Osteocyte (in vitro differentiated cells): ENCODE measurements at places on chromosomes 4 and X.

DNA sequence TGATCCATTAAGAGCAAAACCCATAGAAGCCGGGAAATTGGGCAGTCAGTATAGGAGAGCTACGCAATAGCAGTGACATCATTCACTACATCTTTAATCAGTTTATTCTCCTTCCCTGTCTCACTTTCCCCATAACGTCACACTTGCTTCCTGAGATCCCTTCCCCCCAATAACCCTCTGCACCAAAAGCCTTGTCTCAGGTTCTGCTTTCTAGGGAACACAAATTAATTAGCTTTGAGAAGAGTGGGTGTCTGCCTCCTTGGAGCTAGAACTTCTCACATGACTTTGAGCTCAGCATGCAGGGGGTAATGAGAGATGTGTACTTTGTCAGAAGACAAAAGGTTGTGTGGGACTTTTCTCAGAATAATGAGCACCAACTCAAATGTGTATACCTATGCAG, 128.3 kb upstream of the MAOA start:
- DNase-seq = no peak

DNA sequence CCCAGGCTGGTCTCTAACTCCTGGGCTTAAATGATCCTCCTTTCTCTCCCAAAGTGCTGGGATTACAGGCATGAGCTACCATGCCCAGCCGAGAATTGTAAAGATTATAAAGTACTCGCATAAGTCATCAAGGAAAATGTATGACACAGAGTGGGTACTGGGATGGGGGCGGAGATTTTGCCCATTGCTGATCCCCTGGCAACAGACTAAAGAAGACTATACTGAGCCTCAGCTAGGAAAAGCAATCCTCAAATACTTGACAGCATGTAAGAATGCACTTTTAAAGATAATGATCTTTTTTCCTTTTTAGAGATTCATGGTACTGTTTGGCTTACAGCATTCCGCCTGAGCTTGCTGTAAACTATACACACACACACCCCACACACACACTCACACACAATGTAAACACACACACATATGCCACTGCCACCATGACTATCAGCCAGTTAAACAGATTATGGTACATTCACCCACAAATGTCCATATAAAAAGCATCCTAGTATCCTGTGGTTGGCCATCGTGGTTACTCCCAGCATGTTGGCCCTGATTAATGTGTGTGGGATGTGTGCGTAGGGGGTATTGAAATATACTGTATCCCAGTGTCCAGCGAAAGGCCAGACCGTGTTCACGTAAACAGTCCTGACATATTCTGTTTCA, 113.0 kb downstream of the AMELX start:
- DNase-seq = no peak

DNA sequence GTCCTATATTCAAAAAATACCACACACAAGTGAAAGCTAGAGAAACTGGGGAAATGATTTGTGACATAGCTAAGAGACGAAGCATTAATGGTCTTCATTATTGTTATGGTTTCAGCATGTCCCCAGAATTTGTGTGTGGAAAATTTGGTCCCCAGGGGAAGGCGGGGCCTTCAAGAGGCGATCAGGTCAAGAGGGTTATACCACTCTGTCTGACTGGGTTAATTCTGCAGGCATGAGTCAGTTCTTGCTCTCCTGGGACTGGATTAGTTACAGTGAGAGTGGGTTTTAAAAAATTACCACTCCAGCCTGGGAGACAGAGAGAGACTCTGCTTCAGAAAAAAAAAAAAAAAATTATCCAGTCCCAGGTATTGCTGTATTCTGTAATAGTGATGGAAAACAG, 2.1 kb upstream of the MTNR1A start:
- no peak for DNase-seq

DNA sequence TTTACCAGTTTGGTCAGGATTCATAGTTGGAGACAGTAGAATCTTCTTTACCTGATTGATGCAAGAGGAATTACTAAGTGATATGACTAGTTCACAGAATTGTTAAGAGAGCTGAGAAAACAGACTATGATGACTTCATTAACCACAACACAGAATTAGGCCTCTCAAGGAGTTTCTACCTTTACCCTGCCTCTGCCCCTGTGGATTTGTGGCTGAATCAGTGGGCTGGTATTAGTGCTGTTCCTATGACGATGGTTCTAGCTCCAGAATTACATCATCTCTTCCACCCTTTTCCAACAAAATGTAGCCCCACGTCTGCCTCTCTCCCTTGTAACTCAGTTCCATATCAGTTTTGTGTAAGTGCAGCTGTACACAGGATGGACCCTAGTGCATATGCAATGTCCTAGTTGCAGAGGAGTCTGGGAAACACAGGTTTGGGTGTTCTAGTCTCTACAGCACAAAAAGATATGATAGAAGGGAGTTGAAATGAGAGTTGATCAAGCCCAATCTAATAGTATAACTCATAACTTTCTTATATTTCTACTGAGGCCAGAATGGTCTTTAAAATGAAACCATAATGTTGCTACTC, 99.3 kb downstream of the ANXA5 start:
- DNase-seq = no peak

GRCh38 chr4:86521373-86521969, 72.6 kb upstream of the PTPN13 start:
- no peak for DNase-seq

DNA sequence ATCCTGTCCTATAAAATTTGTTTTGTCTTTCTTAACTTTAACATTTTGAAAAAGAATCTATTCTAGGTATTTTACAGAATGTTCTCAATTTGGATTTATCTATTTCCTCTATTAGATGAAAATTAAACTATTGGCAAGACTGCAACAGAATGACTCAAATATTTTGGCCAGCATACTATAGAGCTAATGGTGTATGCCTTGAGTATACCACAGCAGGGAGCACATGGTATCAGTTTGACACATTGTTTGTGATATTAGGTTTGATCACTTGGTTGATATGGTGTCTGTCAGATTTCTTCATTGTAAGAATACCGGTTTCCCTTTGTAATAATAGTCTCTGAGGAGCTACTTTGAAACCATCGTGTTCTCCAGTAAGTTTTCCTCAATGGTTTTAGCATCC, 87.8 kb upstream of the NPNT start:
- no peak for DNase-seq

DNA sequence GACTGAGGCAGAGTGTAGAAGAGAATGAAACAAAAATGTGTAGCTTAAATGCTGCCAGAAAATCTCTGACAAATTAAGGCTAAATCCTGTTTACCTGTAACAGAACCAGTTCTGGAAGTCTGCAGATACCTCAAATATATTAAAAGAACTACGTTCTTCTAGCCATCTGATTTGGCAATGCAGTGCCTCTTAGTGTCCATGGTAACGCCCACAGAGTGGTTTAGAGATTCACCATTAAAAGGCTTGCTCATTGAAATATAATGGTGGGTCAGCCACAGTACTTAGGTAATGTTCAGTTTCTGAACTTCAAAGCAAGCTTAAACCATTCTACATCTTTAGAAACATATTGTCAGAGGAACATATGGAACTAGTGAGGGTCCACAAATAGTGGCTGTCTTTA, 23.2 kb upstream of the LUZP4 start:
- DNase-seq = no peak

GRCh38 chr4:60663769-60664168, 536.4 kb upstream of the ADGRL3 start:
- DNase-seq = no peak

GRCh38 chr4:100590325-100590724, 72.5 kb upstream of the EMCN start:
- DNase-seq = no peak

DNA sequence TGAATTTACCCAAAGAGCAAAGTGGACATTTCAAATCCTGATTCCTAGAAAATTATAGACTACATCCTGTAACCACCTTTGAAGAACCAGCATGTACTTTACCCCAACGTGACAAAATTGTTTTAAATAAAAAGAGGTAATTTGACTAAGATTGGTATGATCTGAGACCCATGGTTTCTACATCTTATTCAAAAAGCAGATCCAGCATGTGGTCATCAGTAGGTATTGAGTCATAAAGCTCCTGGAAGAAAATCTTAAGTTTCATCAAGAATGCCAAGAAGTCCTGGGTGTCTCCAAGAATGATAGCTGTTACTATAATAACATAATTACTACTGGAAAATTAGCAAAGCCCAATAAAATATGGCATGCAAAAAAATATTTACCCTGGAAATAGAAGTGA, 61.8 kb downstream of the NFKB1 start:
- no peak for DNase-seq

DNA sequence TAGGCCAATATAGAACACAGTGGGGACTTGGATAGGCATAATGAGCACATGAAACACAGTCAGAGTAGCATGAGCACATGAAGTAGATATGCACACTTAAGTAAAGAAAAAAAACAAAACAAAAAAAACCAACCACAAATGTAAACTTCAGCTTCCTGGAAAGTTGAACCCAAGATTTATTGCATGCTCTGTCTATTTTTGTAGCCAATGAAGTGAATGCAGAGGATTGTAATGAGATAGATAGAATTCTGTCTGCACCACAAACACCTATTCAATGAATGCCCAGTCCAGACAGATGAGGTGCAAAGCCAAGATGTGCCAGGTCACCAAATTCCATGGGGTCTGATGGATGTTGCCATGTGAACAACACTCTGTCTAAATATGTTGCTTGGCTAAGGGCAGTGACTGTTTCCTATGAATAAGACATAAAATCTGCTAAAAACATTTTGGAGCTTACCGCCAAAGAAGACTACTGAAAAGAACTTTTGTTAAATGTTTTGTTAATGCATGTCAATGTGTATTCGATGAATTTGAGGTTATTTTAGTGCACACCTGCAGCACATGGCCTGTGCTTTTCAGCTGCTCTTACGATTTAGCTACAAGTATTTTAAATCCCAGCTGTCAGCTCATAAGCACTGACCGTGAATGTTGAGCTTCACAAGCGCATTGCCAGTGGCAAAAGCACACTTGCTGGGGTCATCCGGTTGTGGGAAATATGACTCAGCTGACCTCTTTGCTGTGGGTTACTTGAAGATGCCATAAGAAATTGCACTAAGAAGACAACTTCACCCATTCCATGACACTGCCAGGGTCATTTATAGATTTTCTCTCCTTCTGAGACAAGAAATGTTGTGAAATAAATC, 374.8 kb upstream of the GNPDA2 start:
- DNase-seq = no peak

DNA sequence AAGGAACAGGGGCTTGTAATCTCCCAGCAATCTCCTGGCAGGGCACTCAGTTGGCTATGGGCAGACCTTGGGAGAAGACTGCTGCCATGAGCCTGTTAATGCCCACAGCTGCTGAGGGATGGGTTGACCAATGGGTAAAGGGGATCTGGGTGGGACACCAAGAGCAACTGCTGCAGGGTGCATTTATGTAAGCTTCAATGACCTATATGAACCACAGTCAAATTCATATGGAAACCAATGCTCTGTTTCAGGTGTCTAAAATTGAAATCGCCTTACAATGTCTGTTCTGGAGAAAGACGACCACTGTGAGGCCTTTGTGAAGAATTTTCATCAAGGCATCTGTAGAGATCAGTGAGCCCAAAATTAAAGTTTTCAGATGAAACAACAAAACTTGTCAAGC, 6.1 kb downstream of the EPGN start:
- DNase-seq = no peak

- DNase-seq = no peak
These were observed 324.7 kb downstream of the LDB2 start for GRCh38 chr4:16573739-16574138.

DNA sequence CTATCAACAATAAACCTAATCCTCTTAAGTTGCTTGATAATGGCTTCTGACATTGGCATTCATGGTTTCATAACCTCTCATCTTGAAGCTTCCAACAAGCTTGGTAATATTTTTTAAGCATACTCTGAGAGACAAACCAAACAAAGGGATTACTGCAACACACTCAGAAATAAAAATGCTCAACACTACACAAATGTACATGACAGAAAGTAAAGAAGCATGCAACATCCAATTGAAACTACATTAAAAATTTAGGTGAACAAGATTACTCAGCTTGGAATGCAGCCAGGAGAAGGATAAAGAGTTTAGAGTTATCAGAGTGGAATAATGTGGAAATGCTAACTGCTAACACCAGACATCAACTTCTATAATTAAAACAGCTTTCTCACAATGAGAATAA, 1136.6 kb upstream of the PABPC4L start:
- no peak for DNase-seq

- no peak for DNase-seq
These were observed 393.7 kb upstream of the SLIT2 start for GRCh38 chr4:19857991-19858390.

DNA sequence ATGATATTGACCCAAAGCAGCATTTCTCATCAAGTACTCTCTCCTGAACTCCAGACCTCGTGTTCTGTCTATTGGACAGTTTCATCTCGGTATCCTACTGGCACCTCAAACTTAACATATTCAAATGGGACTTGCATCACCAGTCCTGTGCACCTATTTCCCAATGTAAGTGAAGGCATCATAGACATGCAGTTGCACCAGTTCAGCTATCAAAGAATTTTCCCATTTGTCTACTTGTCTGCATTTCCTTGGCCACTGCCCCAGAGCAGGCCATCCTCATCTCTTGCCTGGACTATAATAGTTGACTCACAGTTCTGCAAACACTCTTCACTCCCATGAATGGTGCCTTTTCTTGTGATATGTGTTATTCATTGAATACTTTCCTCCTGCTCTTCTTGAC, 11.3 kb upstream of the LIMCH1 start:
- DNase-seq = no peak

- no peak for DNase-seq
These were observed 113.2 kb upstream of the GIMD1 start for GRCh38 chr4:106481801-106482200.

DNA sequence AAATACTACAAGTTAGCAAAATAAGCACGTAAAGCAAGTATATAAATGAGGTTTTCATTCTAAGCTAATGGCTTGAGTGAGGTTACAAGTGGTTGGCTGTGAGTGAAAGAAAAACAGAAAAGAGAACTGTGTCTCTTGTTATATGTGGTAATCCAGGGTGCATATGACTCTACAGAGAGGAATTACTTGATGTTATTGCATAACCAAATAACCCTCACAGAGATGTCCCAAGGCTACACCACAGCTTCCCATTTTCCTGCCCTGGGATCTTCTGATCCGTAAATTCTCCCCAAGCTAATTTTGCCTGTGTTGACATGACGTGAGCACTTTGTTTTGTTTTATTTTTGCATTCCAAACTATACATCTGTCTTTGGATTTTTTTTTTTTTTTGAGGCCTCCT, 470.0 kb upstream of the INTU start:
- DNase-seq = no peak

GRCh38 chrX:115606861-115607260, 45.9 kb downstream of the PLS3 start:
- no peak for DNase-seq

- DNase-seq = no peak
These were observed at the start of gene NOX1 for GRCh38 chrX:100874325-100874724. Gene NOX1, minus strand, starts transcription at chrX:100874359. Its CDS starts 220 bp downstream, at chrX:100874139.
